ENCODE measurements at places on chromosomes 16 and 17.

GRCh38 chr17:36515837-36516236, 18.8 kb downstream of the MYO19 start:
- DNase-seq: no peak

DNA sequence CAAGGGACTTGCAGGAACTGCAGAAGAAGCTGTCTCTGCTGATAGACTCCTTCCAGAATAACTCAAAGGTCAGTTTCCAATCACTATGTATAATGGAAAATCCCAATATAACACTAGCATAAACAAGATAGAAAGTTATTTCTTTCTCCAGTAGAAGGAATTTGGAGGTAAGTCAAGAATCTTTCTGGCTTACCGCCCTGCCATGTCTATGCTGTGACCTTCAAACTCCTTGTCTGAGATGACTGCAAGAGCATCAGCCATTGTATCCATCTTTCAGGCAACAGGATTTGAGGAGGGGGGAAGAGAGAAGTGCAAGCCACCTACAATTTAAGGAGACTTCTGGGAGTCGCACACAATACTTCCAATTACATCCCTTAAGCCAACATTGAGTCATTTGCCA, 2.7 kb downstream of the LDAF1 start:
- DNase-seq: no peak

- no peak for DNase-seq
Observed at GRCh38 chr17:33352526-33352925, 59.4 kb upstream of the ASIC2 start.

DNA sequence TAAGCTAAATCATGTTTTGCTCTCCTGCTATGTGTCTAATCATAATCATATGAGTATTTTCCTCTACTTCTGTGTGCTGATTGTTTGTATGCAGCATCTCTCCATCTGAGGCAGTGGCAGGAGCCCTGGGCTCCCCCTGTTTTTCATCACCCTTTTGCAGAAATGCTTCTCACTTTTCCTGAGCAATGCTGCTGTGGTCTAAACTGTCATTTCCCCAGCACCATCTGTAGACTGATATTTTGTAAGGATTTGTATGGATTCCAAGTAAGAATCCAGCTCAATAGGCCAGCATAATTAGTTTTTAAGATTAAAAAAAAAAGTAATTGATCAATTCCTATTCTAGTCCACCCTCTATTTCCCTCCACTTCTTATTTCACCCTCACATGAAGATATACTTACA, 257.0 kb upstream of the CPHXL start:
- DNase-seq: no peak

DNA sequence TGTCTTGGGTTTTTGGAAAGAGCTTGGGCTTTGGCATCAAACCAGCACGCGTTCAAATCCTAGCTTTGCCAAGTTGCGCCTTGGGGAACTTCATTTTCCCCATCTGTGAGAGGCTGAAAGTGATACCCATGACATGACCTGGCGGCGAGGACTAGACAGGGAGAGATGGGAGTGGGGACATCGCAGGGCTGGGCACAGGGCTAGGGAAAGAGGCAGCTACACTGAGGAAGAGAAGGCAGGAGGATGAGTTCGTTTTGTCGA, 202.9 kb downstream of the IRF8 start:
- no peak for DNase-seq

Measured in K562 (cell line).